ENCODE measurements at places on chromosomes 3 and 15.

DNA sequence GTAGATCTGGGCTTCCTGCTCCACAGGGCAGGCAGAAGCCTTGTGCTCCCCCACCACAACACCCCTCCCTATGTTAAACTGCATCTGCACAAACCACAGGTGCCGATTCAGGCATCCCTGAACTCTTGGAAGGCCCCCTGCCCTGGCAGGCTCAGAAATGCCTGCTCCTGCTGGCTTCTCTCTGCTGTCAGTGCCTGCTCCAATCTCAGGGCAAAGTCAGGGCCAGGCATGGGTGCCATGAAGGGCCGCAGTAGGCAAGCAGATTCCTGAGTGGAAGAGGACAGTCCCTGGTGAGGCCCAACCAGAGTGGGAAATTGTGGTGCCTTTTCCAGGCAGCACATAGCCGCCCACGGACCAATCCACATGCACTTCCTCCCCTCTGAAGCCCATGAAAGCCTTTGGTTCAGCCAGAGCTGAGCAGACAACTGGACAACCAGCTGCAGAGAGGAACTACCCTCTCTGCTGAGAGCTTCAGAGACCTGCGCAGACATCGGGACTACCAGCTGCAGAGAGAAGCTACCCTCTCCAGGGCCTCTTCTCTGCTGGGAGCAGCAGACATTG lies 13.6 kb downstream of the PRR20G start:
- no peak for DNase-seq

- DNase-seq: no peak
Measured at GRCh38 chr3:167615030-167615429, 38.7 kb downstream of the WDR49 start.

GRCh38 chr15:52682781-52683180 lies 3.6 kb upstream of the ATOSA start:
- no peak for DNase-seq

- DNase-seq: peak; percentile 65
Measured at GRCh38 chr15:51401872-51402517, 60.5 kb downstream of the GLDN start.

- peak; percentile 71 for DNase-seq
Measured at GRCh38 chr3:181709537-181710279, 2.0 kb upstream of the SOX2 start.

DNA sequence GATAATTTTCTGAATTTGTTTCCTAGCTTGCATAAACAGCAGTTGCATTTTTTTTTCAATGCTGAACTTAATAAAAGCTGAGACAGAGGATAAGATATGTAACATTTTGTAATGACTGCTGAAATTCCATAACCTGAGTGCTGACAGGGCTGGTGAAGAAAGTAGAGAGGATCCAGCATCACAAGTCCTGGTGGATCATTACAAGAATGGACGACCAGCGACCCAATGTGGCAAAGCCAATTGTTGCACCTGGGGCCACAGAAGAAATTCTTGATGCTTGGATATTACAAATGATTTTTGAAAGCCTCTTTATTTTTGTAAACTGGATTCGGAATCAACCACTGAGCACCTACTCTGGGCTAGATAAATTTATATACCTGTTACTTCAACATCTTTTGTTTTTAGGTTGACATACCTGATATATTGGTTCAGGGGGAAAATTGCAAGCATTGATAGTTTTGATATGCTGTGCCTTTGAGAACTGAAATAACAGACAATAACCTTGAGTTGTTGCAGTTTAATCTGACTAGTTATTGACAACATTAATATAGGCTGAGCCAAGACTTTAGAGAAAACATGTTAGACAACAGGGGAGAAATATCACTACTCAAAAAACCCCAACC lies 3.9 kb upstream of the ACTL6A start:
- DNase-seq: peak; percentile 94

- peak; percentile 70 for DNase-seq
Measured at GRCh38 chr15:79007066-79007465, 62.2 kb upstream of the CTSH start.

DNA sequence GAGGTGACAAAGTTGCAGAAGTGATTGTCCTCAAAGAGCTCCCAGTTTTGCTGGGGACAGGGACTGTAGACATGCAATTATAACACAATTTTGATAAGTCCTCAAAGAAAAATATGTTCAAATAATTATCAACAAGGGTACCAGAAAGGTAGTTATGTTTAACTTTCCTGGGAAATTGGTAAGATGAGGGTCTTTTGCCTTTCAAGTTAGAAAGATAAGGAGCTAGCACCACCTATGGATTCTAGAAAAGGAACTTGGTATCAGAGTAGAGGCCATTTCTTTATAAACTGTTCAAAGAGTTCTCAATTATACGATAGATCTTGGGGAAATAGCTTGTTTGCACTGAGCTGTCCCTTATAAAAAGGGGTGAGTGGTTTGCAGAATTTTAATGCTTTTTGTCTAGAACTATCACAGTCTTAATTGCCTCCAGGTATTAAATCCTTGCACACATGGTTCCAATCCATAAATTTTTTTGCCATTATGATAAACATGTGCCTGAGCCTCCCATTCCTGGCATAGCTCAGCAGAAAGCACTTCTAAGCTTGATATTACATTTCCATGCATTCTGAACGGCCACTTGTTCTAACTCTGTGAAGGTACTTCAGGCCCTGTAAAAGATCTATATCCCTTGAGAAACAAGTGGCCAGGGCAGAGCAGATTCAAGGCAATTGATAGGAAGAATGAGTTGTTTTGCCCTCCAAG lies 247.5 kb upstream of the LRIG1 start:
- DNase-seq: no peak

- DNase-seq: peak; percentile 54
Measured at GRCh38 chr15:62066663-62067447, at the start of gene C2CD4A. TSS of gene C2CD4A (plus strand) at chr15:62066977. CDS start at chr15:62067614, 637 bp downstream.

DNA sequence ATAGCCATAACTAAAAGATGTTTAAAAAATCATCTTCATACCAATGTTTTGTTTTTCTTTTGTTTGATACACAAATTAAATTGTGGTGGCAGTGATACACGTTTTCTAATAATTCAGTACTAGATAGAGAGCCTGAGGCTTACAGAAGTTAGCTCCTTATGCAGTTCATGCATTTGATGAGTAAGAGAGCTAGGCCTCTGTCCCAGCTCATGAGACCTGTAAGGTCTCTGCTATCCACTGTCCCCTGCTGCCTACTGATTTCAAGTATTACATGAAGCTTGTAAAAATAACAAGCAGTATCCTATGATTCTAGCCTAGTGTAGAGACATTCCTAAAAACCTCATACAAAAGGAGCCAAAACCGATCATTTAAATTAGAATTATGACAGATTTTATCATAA lies 144.5 kb downstream of the MBNL1 start:
- DNase-seq: peak; percentile 49

DNA sequence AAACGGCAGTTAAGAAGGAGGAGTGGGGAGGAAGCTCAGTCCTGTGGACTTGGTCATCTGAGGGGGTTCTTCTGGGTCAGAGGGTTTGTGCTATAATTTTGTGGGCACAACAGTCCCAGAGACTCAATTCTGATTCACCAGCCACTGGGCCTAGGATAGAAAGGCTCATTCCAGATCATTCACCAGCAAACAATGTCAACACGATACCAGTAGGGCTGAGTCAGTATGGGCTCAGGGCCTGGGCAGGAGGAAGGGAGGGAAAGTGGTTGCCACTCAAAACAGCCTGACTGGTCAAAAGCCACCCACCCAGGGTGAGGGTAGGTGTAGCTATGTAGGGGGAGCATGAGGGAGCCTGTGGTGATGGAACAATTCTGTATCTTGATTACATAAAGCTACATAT lies 86.9 kb upstream of the MEX3B start:
- peak; percentile 73 for DNase-seq

- no peak for DNase-seq
Measured at GRCh38 chr3:155712008-155712407, 32.9 kb downstream of the PLCH1 start.

DNA sequence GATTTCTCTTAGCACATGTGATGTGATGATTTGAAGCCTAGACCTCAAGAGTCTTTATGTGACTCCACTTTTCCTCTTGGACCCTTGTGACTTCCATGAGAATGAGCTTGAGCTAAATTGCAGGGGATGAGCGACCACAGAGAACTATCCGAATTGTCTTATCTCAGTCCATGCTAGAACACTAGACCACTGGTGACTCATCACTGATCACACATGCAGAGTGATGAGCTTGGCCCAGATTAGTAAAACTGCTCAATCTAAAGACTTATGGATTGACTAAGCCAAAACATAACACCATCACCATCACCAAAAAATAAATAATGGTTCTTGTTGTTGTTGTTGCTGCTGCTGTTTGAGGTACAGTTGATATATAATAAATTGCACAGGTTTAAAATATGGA lies 114.1 kb upstream of the CFAP20DC start:
- peak; percentile 5 for DNase-seq

GRCh38 chr3:127448161-127448561 lies 142.4 kb downstream of the TPRA1 start:
- peak; percentile 19 for DNase-seq

- no peak for DNase-seq
Measured at GRCh38 chr3:116340680-116341216, 104.5 kb downstream of the LSAMP start.

- DNase-seq: no peak
Measured at GRCh38 chr15:73991260-73991659, 835 bp downstream of the STOML1 start.

- DNase-seq: no peak
Measured at GRCh38 chr15:81225161-81225671, 28.5 kb downstream of the IL16 start.

DNA sequence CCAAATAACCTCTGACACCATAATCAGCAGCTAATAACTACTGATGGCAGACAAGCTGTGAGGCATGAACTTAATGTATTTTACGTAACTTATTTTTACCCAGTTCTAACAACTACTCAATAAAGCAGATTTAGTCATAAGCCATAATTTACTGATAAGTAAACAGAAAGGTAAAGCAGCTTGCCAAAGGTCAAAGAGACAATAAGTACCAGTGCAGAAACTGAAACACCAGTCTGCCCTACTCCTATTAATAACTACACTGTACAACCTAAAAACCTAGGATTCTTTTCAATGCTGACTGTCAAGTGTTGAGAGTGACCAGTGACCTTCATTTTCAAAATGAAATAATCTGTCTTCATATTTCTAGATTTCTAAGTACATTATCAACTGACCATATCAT lies 152.2 kb downstream of the NR2E3 start:
- no peak for DNase-seq

- DNase-seq: peak; percentile 75
Measured at GRCh38 chr15:41013691-41014414, 60.6 kb downstream of the CHAC1 start.

DNA sequence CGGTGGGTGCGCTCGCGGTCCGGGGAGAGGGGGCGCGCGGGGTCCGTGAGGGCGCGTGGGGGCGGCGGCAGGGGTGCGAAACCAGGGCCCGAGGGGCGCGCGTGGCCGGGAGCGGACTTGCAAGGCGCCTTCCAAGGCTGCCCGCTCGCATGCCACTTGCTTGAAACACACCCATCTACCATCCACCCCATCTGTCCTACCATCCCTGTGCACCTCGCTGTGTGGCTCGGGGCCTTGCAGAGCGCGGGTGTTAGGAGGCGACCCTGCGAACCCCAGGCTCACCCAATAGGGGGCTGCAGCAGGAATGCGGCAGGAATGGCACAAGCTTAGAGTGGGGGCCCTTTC lies 240 bp downstream of the CFAP100 start:
- DNase-seq: no peak

DNA sequence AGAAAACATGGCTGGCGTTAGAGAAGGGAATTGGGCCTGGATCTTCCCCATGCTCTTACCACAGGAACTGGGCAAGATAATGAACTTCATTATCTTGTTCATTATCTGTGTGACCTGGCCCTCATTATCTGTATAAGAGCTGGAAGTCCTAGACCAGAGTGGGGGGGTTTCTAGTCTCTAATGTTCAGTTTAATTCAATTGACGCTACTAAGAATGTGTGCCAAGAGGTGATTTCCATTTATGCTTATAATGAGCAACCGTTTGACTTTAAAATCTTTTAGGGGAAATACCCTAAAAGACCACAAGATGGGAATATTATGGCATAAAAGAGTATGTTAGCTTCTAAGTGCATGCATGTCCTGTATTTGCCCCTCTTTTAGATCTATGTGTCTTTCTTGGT lies 59.1 kb upstream of the CSTA start:
- no peak for DNase-seq

- DNase-seq: peak; percentile 12
Measured at GRCh38 chr3:79765911-79766310, 1.9 kb downstream of the ROBO1 start.

- DNase-seq: no peak
Measured at GRCh38 chr15:31217566-31218270, 108.9 kb upstream of the KLF13 start.

Data from choroid plexus epithelial cell (primary cell).